MCF 10A (cell line): ENCODE measurements at places on chromosomes 16 and 17.

GRCh38 chr17:32894245-32894644, 17.3 kb upstream of the MYO1D start:
- H3K4me1 ChIP-seq: peaks cover 7% of the 10 kb centered on the region
- no peaks in the 10 kb centered on the region for H3K36me3 ChIP-seq
- no peaks in the 10 kb centered on the region for H3K27me3 ChIP-seq
- no peak for DNase-seq
- no peak overlapping the region for H3K27ac ChIP-seq

DNA sequence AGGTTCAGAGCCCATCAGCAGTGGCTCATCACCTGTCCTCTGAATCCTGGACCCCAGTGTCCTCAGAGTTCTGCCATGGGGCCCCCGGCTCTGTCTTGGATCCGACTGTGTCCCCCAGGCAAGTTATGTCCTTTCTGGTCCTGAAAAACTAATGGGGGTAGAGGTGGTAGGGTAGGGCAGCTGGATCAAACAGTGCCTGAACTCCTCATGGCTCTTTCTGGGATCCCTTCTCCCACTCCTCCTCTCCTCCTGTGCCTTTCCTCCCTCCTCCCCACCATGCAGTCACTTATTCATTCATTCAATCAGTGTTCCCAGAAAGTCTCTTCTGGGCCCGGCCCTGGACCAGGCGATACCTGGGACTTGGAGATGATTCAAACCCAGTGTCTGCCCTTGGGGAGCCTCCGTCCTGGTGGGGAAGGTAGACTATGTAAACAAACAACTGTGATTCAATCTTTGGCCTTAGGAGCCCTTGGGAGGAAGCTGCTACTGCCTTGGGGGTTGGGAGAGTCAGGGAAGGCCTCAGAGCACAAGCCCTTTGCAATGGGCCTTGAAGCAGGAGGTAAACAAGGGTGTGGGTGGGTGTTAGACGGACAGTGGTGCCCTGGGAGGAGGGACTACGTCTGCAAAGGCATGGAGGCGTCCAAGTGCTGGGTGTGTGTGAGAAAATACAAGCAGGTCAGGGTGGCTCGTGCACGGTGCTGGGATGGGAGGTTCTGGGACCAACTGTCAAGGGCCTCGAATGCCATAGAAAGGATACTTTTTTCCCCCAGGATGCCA, 6.4 kb upstream of the FAM83G start:
- peak; percentile 53 for DNase-seq
- H3K4me3 ChIP-seq: no peak overlapping the region
- peaks cover 20% of the 10 kb centered on the region for H3K4me1 ChIP-seq
- H3K36me3 ChIP-seq: peaks cover 7% of the 10 kb centered on the region
- H3K27me3 ChIP-seq: no peaks in the 10 kb centered on the region

- peaks cover 6% of the 10 kb centered on the region for H3K4me1 ChIP-seq
- H3K27me3 ChIP-seq: no peaks in the 10 kb centered on the region
- no peaks in the 10 kb centered on the region for H3K36me3 ChIP-seq
- no peak overlapping the region for H3K27ac ChIP-seq
Observed at GRCh38 chr16:10511829-10512228, 68.6 kb downstream of the EMP2 start.

- peaks cover 50% of the 10 kb centered on the region for H3K4me1 ChIP-seq
- H3K36me3 ChIP-seq: peaks cover 12% of the 10 kb centered on the region
- no peak for DNase-seq
Observed at GRCh38 chr16:81495321-81496234, 51.0 kb downstream of the CMIP start.

GRCh38 chr17:57466017-57466471, 209.7 kb downstream of the MSI2 start:
- H3K27me3 ChIP-seq: no peaks in the 10 kb centered on the region
- H3K27ac ChIP-seq: no peak overlapping the region
- no peak overlapping the region for H3K4me3 ChIP-seq

DNA sequence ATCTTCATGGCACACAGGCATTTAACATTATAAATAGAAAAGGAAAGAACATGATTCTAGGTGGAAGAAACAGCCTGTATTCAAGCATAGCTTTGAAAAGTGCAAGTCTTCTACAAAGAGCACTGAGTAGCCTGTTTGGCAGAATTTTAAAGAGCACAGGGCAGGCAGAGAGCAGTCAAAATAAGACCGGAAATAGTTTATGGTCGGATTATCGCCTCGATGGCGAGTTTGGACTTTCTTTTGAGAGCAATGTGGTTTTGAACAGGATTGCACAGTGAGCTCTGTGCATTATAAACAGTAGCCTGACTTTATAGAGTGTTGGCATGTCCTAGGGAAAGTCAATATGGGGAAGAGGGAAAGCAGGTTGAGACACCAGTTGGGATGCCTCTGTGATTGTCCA, 6.2 kb upstream of the TMEM100 start:
- H3K27me3 ChIP-seq: no peaks in the 10 kb centered on the region
- peak overlapping the region; percentile 93 for H3K27ac ChIP-seq
- no peak overlapping the region for H3K4me3 ChIP-seq
- H3K36me3 ChIP-seq: peaks cover 5% of the 10 kb centered on the region

DNA sequence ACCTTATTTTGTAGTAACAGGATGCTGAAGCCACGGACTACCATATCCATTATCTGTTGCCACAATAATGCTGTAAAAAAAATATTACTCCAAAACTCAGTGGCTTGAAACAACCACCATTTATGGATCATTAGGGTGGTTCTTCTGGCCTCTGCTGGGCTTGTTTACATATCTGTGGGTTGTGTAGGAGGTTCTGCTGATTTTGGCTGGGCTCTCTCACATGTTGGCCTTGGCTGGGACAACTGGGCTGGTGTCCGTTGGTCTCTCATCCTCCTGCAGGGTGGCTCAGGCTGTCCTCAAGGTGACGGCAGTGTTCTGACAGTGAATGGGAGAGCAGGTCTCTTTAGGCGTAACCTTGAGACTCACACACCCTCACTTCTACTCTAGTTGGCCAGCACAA, 76.0 kb downstream of the GPR139 start:
- H3K4me1 ChIP-seq: no peaks in the 10 kb centered on the region
- H3K27me3 ChIP-seq: no peaks in the 10 kb centered on the region
- no peak overlapping the region for H3K27ac ChIP-seq
- DNase-seq: no peak
- H3K4me3 ChIP-seq: no peak overlapping the region

- no peak overlapping the region for H3K4me3 ChIP-seq
- DNase-seq: no peak
- H3K27me3 ChIP-seq: no peaks in the 10 kb centered on the region
Observed at GRCh38 chr17:13462673-13463124, 139.0 kb downstream of the HS3ST3A1 start.

- no peak overlapping the region for H3K27ac ChIP-seq
- no peaks in the 10 kb centered on the region for H3K27me3 ChIP-seq
- no peak overlapping the region for H3K4me3 ChIP-seq
Observed at GRCh38 chr17:51813140-51813783, 345.3 kb downstream of the CA10 start.

- no peak for DNase-seq
- H3K4me3 ChIP-seq: no peak overlapping the region
- no peak overlapping the region for H3K27ac ChIP-seq
Observed at GRCh38 chr16:17496891-17497290, 26.1 kb upstream of the XYLT1 start.

GRCh38 chr17:17946093-17946492, 26.1 kb downstream of the TOM1L2 start:
- no peak overlapping the region for H3K4me3 ChIP-seq
- H3K27me3 ChIP-seq: no peaks in the 10 kb centered on the region
- peaks cover 18% of the 10 kb centered on the region for H3K4me1 ChIP-seq
- no peak overlapping the region for H3K27ac ChIP-seq

GRCh38 chr17:42684929-42685556, 2.7 kb downstream of the CNTNAP1 start:
- H3K4me1 ChIP-seq: peaks cover 19% of the 10 kb centered on the region
- H3K36me3 ChIP-seq: no peaks in the 10 kb centered on the region
- no peaks in the 10 kb centered on the region for H3K27me3 ChIP-seq
- H3K4me3 ChIP-seq: no peak overlapping the region

GRCh38 chr17:66240013-66240412, 10.8 kb upstream of the APOH start:
- H3K4me3 ChIP-seq: no peak overlapping the region
- no peak overlapping the region for H3K27ac ChIP-seq
- no peaks in the 10 kb centered on the region for H3K4me1 ChIP-seq
- no peaks in the 10 kb centered on the region for H3K27me3 ChIP-seq

- peak; percentile 53 for DNase-seq
- H3K36me3 ChIP-seq: peaks cover 7% of the 10 kb centered on the region
- H3K27ac ChIP-seq: peak overlapping the region; percentile 81
- no peaks in the 10 kb centered on the region for H3K27me3 ChIP-seq
- H3K4me3 ChIP-seq: peak overlapping the region; percentile 83
- peaks cover 24% of the 10 kb centered on the region for H3K4me1 ChIP-seq
Observed at GRCh38 chr17:1491443-1492248, 840 bp downstream of the MYO1C start.

DNA sequence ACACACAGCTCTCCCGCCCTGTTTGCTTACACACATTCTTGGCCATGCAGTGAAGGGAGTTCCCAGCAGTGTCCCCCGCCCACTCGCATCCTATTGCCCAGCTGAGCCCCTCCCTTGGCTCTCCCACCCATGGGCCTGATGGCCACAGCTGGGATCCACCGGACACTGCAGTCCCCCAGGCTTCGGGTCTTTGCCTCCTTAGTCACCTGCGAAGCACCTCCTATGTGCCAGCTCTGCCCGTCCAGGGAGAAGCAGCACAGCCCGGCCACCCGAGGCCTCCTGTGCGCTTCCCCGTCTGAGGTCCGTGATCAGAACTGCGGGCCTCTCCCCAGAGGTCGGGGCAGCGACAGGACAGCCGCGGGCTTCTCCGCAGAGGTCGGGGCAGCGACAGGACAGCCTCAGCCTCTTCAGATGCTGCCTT, 136.9 kb downstream of the BANP start:
- H3K4me3 ChIP-seq: no peak overlapping the region
- no peaks in the 10 kb centered on the region for H3K36me3 ChIP-seq
- H3K27me3 ChIP-seq: no peaks in the 10 kb centered on the region

- H3K36me3 ChIP-seq: no peaks in the 10 kb centered on the region
- H3K4me1 ChIP-seq: no peaks in the 10 kb centered on the region
- H3K27ac ChIP-seq: no peak overlapping the region
Observed at GRCh38 chr16:17072104-17072503, 398.7 kb downstream of the XYLT1 start.

- no peaks in the 10 kb centered on the region for H3K27me3 ChIP-seq
- no peak overlapping the region for H3K4me3 ChIP-seq
- no peaks in the 10 kb centered on the region for H3K4me1 ChIP-seq
- DNase-seq: no peak
- H3K27ac ChIP-seq: no peak overlapping the region
Observed at GRCh38 chr17:61323909-61324868, 75.5 kb upstream of the TBX2 start.

- H3K4me1 ChIP-seq: peaks cover 36% of the 10 kb centered on the region
- peak overlapping the region; percentile 84 for H3K4me3 ChIP-seq
- no peak for DNase-seq
- H3K27me3 ChIP-seq: no peaks in the 10 kb centered on the region
Observed at GRCh38 chr17:7477392-7478275, 1.8 kb downstream of the ZBTB4 start.

DNA sequence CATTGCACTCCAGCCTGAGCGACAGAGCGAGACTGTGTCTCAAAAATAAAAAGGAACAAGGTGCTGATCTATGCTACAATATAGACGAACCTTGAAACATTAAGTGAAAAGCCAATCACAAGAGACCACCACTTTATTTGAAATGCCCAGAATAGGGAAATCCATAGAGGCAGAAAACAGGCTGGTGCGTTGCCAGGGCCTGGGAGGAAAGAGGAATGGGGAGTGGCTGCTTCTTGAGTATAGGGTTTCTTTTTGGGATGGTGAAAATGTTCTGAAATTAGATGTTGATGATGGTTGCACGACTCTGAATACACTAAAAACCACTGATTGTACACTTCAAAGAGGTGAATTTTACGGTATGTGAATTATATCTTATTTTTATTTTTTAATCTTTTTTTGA, 20.3 kb upstream of the GLIS2 start:
- no peak for DNase-seq
- peaks cover 31% of the 10 kb centered on the region for H3K4me1 ChIP-seq
- H3K27ac ChIP-seq: no peak overlapping the region
- no peaks in the 10 kb centered on the region for H3K27me3 ChIP-seq
- H3K36me3 ChIP-seq: peaks cover 13% of the 10 kb centered on the region

- DNase-seq: no peak
- no peak overlapping the region for H3K4me3 ChIP-seq
- no peaks in the 10 kb centered on the region for H3K4me1 ChIP-seq
- H3K27me3 ChIP-seq: no peaks in the 10 kb centered on the region
- no peak overlapping the region for H3K27ac ChIP-seq
Observed at GRCh38 chr17:48882272-48882671, 10.3 kb upstream of the ATP5MC1 start.

GRCh38 chr16:87276091-87276701, 41.0 kb downstream of the C16orf95 start:
- H3K27ac ChIP-seq: no peak overlapping the region
- peaks cover 13% of the 10 kb centered on the region for H3K4me1 ChIP-seq
- no peaks in the 10 kb centered on the region for H3K36me3 ChIP-seq
- DNase-seq: no peak
- H3K4me3 ChIP-seq: no peak overlapping the region

GRCh38 chr16:80667251-80667560, 126.4 kb downstream of the DYNLRB2 start:
- no peak for DNase-seq
- no peaks in the 10 kb centered on the region for H3K27me3 ChIP-seq
- H3K27ac ChIP-seq: no peak overlapping the region
- H3K4me1 ChIP-seq: peaks cover 7% of the 10 kb centered on the region

DNA sequence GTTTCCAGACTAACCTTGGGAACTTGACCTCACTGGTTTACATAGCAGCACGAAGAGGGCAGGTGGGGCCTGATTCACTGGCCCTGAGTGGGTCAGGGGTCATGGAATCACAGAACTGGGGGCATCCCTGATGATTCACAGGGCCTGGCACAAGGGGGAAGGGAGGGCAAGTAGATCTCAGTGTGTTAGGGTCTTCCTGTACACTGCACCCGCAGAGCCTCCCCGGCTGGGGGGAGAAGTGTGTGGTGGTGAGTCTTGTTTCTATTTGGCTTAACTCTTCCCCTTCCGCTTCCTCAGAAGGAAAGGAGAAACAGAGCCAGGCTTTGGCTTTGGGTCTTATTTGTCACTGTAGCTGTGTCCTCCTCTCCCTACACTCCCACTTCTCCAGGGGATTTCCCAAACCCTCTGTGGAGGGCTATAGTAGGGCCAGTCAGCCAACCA, 3.7 kb downstream of the STARD3 start:
- peaks cover 39% of the 10 kb centered on the region for H3K4me1 ChIP-seq
- H3K4me3 ChIP-seq: no peak overlapping the region
- H3K27ac ChIP-seq: no peak overlapping the region
- no peak for DNase-seq
- no peaks in the 10 kb centered on the region for H3K27me3 ChIP-seq

GRCh38 chr16:17501321-17501720, 30.6 kb upstream of the XYLT1 start:
- no peaks in the 10 kb centered on the region for H3K27me3 ChIP-seq
- H3K27ac ChIP-seq: no peak overlapping the region
- H3K4me1 ChIP-seq: no peaks in the 10 kb centered on the region
- H3K4me3 ChIP-seq: no peak overlapping the region

- H3K27ac ChIP-seq: no peak overlapping the region
- peaks cover 6% of the 10 kb centered on the region for H3K4me1 ChIP-seq
- no peaks in the 10 kb centered on the region for H3K27me3 ChIP-seq
Observed at GRCh38 chr17:46916211-46916610, 6.7 kb upstream of the GOSR2 start.

- H3K4me1 ChIP-seq: peaks cover 11% of the 10 kb centered on the region
- H3K27ac ChIP-seq: peak overlapping the region; percentile 59
- no peak overlapping the region for H3K4me3 ChIP-seq
- no peaks in the 10 kb centered on the region for H3K27me3 ChIP-seq
- H3K36me3 ChIP-seq: peaks cover 41% of the 10 kb centered on the region
Observed at GRCh38 chr17:59778996-59779395, 71.5 kb downstream of the VMP1 start.

GRCh38 chr16:79201436-79201835, 399.1 kb downstream of the MAF start:
- no peak overlapping the region for H3K27ac ChIP-seq
- peaks cover 7% of the 10 kb centered on the region for H3K27me3 ChIP-seq
- H3K4me1 ChIP-seq: no peaks in the 10 kb centered on the region
- H3K4me3 ChIP-seq: no peak overlapping the region
- no peak for DNase-seq
